Stimulated activated naive CD8-positive, alpha-beta T cell treated with anti-CD3 and anti-CD28 coated beads, Interleukin-15, Interleukin-2, amounts not matched to agents 100 U/mL and 50 U/mL, for 24 hours (primary cell): ENCODE measurements at places on chromosomes 4 and X.
A peak's percentile ranks its signal among the peaks of the same experiment; 100 is the strongest.

DNA sequence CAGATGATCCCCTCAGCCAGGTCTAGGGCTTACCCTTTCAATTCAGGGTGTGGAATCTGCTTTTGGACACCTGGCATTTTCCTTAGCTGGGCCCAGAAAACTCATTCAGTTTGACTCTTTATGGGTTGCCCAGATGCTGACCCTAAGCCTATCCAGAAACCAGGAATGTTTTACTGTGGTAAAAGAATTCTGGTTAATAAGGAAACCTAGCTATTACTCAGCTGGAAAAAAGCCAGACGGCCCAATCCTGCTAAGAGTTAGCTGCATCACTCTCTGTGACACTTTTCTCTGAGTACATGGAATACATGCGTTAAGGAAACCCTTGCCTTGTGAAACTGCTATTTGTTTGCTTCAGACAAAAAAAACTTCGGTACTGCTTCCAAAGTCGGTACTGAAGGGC, 28.0 kb downstream of the ING2 start:
- no peak for DNase-seq

DNA sequence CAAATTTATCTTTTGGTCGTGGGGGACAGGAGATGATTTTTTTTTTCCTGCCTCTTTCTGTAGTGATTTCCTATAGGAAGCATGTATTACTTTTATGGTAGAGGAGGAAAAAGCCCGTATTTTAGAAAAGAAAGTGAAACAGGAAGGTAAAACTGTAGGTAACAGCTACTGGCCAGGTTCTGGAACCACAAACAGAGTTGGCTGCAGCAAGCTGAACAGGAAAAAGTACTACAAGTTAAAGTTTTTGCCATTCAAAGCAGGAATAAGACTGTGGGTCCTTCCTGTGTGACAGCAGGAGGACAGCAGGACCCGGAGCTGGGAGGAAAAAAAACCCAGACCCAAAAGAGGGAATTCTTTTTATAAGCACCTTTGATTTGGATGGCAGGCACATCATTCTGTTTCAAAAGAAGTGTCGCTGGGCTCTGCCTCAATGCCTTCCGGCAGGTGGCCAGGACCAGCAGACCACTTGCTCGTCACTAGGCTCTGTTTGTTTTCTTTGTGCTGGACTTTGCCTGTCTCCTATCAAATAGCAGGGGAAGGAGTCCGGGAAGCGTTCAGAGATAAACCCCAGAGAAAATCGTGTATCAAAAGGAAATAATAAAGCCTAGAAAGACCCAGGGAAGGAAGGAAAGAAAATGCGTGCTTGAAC, 277.9 kb downstream of the ADGRA3 start:
- DNase-seq: no peak

GRCh38 chrX:15146515-15146914, 123.4 kb downstream of the ASB9 start:
- DNase-seq: peak; percentile 40

DNA sequence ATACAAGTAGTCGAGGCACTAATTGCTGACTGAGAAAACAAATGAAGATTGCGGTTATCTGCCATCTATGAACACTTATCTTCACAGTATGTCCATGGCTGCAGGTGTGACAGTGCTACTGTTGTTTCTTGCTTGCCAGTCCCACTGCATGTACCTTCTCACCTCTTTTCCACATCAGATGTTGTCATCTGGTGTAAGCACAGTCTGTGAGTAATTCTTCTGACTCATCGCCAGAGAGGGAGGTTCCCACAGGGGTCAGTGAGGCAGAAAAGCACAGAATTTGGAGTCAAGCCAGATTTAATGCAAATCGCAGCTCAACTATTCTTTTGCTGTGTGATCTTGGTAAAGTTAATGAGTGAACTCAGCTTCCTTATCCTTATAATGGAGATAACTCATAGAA, 144.4 kb downstream of the GLRA2 start:
- DNase-seq: peak; percentile 3

GRCh38 chr4:119498527-119498926, 130.1 kb downstream of the PDE5A start:
- DNase-seq: no peak

GRCh38 chr4:159070742-159071141, 32.1 kb upstream of the RAPGEF2 start:
- DNase-seq: no peak

DNA sequence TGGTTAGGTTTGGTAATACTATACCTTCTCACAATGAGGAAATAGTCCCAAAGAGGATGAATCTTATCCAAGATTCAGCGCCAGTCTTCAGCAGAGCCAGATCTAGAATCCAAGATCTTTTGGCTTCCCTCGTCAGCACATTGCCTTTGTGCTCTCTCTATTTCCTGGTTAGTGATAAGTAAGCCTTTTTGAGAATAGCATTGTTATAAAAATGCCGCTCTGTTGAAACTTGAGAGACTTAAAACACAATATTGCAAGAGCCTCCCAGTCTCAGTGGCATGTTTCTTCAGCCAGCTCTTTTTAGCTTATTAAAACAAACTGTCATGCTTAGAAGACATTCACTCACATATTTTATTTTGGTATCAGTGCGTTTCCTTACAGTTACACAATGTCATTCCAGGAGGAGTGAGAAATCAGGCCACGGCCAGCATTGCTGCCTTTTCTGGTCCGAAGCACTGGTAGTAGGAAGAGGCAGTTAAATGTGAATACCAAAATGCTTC, 141.4 kb downstream of the KLHL8 start:
- DNase-seq: no peak

DNA sequence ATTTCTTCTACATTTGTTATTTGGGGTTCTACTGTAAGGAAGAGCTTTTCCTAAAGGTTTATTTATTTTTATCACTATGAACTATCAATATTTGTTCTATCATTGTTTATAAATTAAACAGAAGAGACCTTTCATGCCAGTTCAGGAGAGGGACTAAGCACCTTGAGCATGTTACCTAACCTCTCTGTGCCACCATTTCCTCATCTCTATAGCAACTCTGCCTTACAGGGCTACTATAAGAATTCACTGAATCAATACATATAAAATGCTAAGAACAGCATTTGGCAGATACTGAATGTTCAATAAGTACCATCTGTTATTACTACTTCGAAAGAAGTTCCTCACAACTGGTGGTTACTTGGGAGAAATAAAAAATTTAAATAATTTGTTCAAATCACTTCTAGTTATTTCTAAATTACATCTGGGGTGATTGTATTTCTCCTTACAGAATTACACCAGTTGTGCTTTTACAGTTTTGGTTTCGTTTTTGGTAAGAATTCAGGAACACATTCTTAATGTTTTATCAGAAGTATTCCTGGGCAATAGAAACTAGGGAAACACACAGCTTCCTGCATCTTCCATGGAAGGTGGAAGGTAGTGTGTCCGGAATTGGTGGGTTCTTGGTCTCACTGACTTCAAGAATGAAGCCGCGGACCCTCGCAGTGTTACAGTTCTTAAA, 32.9 kb downstream of the EREG start:
- no peak for DNase-seq

GRCh38 chr4:7364979-7365378, 69.8 kb downstream of the PSAPL1 start:
- no peak for DNase-seq

GRCh38 chrX:9055354-9055753, 21.4 kb upstream of the FAM9B start:
- no peak for DNase-seq

- no peak for DNase-seq
These were observed 537.5 kb downstream of the KCNIP4 start for GRCh38 chr4:21411086-21411485.

- peak; percentile 17 for DNase-seq
These were observed 109.7 kb downstream of the ELOVL6 start for GRCh38 chr4:110088670-110089069.

DNA sequence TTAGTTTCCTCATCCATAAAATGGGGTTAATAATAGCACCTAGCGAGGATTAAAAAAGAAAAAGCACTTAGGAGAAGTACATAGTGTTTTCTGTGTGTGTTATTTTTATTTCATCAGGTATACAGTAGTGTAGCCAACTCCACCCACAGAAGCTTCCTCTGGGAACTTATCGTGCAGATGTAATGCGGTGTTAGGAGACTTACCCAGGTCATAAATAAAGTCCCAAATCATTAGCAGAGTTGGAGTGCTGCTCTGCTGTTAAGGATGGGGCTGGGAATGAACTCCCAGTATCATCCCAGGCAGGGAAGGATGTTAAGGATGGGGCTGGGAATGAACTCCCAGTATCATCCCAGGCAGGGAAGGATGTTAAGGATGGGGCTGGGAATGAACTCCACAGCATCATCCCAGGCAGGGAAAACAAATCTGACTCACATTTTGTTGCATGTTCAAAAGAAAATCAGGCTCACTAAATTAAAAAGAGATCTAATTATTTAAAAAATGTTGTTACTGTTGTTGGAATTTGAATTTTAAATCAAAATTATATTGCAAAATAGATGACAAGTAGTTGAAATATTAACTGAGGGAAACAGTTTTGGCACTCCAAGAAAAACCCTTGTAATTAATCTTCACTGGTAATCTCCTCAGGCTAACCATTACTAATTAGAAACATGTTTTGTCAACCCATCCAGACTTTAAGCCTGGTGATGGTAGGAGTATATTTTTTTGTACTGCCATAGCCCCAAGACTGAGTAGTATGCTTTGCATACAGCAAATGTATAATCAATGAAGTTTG, 10.2 kb upstream of the SFRP2 start:
- no peak for DNase-seq

- no peak for DNase-seq
These were observed 21.7 kb upstream of the CSN1S1 start for GRCh38 chr4:69909195-69909594.

DNA sequence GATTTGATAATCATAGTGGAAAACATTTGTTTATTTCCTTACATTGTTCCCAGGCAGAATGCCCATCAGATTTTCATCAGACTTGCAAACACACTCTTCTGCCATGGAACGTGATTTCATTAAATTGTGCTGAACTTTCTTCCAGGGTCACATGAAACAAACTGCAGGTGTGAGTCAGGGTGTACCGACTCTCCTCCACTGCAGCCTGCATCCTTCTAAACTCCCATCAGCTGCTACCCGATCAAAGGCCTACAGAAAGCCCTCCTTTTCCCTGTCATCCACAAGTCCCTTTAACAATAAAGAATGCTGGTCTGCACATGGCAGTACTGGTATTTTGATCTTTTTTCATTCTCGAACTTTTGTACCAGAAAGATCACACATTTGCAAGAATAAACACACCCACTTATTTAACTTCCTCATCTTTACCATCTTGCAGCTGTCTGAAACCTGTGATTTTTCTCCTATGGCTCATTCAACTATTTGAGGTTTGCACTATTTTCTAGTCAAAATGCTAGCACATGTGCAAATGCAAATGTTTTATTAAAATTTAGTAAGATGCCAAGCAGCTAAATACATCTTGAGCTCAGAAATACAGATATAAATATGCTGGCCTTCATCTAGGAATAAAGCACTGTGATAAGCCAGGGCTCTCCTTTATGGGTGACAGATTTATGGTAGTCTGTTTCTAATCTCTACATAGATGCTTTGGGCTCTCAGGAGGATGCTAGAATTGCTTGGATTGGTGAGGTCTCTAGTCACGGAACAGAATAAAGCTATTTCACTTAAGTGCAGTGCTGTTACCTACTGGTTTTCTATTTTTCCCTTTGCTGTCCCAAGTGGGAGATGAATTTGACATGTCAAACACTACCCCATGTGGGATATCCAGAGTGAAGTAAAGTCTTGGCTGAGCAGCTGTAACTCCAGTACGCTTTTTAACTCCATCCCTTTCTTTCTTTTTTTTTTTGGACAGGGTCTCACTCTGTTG, 25.8 kb upstream of the ARHGAP24 start:
- no peak for DNase-seq

GRCh38 chr4:11074581-11075241, 354.0 kb downstream of the HS3ST1 start:
- no peak for DNase-seq

- no peak for DNase-seq
These were observed 519.5 kb downstream of the FGF13 start for GRCh38 chrX:138191998-138192397.

GRCh38 chr4:39369301-39369700, 3.1 kb upstream of the RFC1 start:
- DNase-seq: no peak
